ENCODE measurements at places on chromosomes 6 and 20.

GRCh38 chr6:149723771-149724417 is 6.0 kb upstream of the LATS1 start:
- peak; percentile 49 for DNase-seq

DNA sequence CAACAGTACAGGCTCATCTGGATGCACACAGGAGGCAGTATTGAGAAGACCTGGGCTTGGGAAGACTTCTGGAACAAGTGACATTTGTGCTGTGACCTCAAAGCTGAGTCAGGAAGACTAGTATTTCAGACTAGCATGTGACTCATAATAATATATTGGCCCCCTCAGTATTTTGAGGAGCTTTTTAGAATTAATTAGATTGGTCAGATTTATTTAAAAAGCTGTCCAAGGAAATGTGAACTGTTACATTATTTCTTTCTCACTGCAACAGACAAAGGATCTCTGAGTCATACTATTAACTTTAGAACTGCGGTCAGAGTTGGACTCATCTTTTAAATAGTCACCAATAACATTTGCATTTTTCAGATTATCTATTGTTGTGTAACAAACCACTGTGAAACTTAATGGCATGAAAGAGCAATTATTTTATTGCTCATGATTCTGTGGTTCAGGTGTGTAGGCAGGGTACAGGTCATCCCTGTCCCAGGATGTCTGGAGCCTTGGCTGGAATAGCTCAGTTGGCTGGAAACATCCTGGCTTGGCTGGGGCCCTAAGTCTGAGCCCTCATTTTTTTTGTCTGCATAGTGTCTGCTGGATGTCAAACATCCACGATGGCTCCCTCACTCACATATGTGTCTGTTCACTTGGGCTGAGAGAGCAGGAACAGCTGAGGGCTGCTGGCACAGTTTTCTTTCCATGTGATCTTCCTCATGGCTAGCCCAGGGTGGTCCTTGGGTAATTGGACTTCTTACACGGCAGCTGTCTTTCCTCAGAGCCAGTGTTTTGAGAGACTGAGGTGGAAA is 46.9 kb downstream of the MAP3K4 start:
- DNase-seq, result no peak

DNA sequence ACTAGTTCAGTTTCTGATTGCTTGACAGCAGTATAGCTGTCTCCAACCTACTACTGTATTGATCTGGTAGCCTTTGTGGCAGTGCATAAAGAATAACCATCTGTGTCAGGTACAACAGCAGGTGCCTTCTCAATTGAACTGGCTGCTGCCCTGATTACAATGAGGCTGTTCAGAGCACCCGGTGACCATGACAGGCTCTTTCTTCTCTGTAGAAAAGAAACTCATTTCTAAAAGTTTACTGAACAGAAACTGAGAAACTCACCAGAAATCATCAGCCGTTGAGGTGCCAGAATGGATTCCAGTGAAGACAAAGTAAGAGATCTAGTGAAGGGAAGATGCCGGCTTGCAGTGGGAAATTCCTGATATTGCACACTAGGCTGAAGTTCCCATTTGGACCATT is 954.4 kb downstream of the PHF3 start:
- no peak for DNase-seq

- DNase-seq, result no peak
Measured at GRCh38 chr20:44357020-44357419, 1.5 kb downstream of the HNF4A start.

DNA sequence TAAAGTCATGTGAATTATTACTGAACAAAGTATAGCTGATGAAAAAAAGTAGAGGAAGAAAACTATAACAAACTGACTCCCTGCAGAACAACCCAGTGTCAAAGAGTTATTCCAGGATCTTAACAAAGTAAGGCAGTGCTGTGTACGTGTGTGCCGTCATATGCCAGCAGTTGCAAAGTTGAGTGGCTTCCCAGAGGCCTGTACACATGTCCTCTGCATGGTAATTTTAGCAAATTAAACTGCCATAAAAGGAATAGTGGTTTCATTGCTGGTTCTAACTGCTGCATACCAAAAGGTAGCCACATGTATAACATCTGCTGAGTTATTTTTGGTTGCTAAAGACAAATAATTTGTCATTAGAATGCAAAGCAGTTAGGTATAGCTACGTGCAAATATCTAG is 44.8 kb downstream of the RIPOR2 start:
- DNase-seq, result no peak

GRCh38 chr20:49833483-49833882 is 20.9 kb downstream of the SLC9A8 start:
- DNase-seq, result no peak

- peak; percentile 55 for DNase-seq
Measured at GRCh38 chr6:26554697-26555504, 16.7 kb downstream of the HMGN4 start.

DNA sequence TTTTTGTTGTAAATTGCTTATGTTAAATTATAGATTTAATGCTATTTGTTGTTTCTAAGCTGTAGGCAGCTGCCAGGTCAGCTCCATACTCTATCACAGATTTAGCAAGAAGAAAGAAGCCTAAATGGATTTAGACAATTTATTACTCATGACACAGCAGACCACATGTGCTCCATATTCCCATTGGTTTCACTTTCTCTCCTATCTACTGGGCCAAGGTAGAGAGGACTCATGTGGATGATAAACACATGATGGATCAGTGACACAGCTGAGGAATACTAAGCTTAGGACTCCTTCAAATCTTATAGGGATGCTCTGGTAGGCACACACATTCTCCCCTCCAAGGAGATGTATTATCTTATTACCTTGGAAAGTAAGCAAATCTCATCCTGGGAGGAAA is 553.0 kb upstream of the ADGRB3 start:
- DNase-seq, result no peak

- no peak for DNase-seq
Measured at GRCh38 chr20:36313476-36313875, 7.3 kb downstream of the DLGAP4 start.

- DNase-seq, result no peak
Measured at GRCh38 chr6:168088161-168089053, 9.4 kb upstream of the FRMD1 start.

- DNase-seq, result no peak
Measured at GRCh38 chr20:32945710-32946221, 58.5 kb downstream of the SUN5 start.

GRCh38 chr20:16417001-16417400 is 156.2 kb downstream of the KIF16B start:
- DNase-seq, result no peak

GRCh38 chr6:17962436-17963031 is 24.9 kb downstream of the KIF13A start:
- no peak for DNase-seq

DNA sequence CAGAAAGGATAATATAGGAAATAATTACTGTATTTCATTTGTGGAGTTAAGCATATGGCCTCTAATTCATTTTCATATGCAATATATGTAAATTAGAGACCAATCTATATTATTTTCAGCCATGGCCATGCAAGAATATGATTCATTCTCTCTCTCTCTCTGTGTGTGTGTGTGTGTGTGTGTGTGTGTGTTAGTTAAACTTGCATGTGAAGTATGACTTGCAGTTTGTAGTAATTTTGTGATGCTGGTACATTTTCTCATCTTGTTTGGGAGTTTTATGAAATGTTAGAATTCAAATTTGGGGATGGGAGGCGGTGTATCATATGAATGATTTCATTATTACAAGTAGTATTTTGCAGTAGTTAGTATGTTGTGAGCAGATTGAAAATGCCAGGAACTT is 74.8 kb downstream of the JARID2 start:
- DNase-seq, result no peak

DNA sequence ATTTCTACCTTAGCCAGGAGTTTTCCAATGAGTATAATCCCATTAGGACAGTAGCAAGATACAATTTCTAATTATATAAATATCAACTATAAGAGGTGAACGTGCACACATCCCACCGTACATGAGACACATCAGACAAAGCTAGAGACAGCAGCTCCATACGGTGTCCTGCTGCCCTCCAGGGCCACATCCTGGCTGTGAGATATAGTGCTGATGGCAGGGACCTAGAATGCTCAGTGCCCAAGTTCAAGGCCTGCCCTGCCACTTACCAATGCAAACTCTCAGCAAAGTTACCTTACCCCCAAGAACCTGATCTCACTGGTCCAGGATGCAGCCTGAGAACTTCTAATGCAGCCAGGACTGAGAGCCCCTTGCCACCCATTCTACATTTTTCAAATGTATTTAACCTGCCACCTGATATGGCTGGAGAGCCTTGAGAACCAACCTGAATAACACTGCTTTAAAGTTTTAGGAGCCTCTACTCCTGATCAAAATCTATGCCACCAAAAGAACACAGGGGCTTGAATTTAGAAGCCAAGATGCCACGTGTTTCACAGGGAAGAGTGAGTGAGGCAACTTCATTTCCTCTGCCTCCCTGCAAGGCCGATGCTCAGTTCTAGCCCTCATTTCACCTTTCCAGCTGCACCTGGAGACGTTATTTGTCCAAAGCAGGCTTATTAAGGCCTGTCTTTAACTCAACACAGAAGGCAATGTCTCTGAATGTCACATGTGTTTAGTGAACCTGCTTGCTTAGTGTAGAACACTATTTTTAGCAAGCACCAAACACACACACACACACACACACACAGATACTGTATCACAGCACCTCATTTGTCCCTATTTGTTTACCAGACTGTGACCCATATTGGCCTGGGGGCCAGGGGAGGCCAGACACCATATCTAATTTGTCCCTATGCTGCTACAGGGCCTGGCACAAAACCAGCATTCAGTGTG is 6.1 kb downstream of the NFATC2 start:
- no peak for DNase-seq

DNA sequence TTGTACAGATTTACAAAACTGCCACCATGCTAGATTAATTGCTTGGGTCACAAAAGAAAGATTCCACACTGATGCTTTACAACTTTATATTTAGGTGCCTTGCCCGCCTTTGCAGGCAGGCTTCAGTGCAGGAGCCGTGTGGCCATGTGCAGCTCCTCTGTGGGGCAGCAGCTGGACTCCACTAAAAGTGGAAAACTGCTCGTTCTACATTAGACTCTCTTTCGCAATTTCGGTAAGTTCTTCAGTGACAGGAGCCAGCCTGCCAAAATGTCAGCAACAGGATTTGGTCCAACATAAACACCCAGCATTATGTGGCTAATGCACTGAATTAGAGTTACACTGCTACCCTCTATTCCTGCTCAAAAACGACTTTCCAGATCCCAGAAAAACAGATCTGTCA is 174.4 kb upstream of the KCNK16 start:
- no peak for DNase-seq

DNA sequence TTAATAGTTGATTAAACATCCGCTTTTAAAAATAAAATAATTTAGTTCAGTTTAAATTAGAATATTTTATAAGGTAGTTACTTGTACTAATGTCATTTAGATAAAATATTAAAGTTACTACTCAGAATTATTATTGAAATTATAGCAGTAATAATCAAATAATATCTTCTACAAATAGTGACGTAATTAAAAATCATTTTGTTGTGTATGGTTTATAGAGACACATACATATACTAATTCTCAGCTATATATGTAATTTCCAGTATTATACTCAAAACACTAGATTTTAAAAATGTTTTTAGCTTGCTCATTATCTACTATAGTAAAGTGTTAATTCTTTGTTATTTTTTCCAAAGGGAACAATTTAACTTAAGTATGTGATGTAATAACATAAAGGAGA is 435.2 kb upstream of the MANEA start:
- DNase-seq, result no peak

DNA sequence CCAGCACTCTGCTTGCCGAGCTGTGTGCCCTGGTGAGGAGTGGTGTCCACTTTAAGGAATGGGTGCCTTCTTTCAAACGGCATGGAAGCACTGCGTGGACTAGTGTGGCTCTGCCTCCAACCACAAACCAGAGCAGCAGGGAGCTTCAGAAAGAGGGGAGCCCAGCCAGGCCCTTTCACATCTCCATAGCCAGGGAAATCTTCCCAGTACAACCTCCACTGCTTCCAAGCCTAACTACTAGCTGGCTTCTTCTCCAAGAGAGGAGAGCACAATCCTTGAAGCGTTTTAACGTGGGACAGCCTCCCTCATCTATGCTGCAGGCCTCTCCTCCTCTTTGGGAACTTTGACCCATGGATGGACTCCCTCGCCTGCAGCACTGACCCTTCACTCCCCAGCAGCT is 26.7 kb downstream of the TNXB start:
- DNase-seq, result no peak

- DNase-seq, result no peak
Measured at GRCh38 chr20:50149481-50150254, 3.9 kb downstream of the PEDS1 start.

DNA sequence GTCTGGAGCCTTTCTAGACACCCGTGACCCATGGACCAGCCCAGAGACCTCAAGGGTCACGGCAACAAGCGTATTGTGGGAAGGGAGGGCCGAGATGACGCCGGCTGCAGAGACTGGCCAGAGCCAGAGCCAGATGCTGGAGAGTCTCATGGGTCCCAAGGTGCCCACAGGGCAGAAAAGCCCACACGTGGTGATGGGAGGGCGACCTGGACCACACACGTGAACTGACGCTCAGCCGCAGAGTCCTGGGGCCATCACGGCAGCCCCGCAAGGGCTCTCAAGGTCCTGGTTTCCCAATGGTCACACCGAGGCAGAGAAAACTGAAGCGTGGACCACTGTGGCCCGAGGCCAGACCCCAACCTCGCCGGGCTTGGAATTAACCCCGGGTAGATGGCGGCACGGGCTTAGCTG is 92.6 kb downstream of the YTHDF1 start:
- DNase-seq, result no peak

GRCh38 chr20:38108438-38108985 is 56.6 kb downstream of the TGM2 start:
- DNase-seq, result no peak

- DNase-seq, result no peak
Measured at GRCh38 chr6:109296971-109297372, 85.3 kb downstream of the CD164 start.

DNA sequence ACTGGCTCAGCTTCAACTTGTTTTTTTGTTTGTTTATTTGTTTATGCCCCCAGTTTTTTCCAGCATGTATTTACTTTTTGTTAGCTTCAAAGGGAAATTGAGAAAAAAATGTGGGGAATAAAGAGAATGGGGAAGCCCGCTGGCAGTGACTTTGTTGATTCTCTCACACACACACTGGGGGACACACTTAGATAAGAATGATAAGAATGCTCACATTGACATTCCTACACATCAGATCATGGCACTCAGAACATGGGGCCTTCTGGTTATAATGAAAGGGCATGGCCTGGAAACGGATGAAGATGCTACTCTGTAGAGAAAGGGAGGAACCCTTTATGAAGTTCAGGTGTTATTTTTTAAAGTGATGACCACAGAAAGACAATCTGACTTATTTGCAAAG is 15.6 kb upstream of the DAAM2 start:
- no peak for DNase-seq

- DNase-seq, result no peak
Measured at GRCh38 chr20:53793783-53794383, 200.2 kb upstream of the ZNF217 start.
